ENCODE measurements at places on chromosomes 2 and 18.

DNA sequence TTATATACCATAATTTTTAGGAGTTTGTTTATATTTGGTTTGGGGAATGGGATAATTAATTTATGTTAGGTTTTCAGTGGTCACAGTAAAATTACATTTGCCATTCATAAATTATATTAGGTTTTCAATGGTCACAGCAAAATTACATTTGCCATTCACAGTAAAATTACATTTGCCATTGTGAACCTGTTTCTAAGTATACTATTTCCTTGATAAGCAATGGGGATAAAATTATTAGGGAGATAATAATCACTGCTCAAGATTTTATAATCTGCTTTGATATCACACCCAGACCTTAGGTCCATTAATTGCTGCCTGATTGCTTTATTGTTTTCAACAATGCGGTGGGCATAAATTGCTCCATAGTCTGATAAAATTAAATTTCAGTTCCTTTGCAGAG lies 124.6 kb downstream of the ASXL3 start:
- DNase-seq, result no peak

- DNase-seq, result no peak
These were observed 46.7 kb upstream of the ACVR1 start for GRCh38 chr2:157922815-157923214.

GRCh38 chr18:58891776-58892175 lies 27.1 kb downstream of the ZNF532 start:
- no peak for DNase-seq

- no peak for DNase-seq
These were observed 294.9 kb upstream of the STON1 start for GRCh38 chr2:48235076-48235475.

- DNase-seq, result no peak
These were observed 728.6 kb upstream of the CDH2 start for GRCh38 chr18:28905509-28905908.

- no peak for DNase-seq
These were observed 76.1 kb upstream of the CPO start for GRCh38 chr2:206863196-206863595.

DNA sequence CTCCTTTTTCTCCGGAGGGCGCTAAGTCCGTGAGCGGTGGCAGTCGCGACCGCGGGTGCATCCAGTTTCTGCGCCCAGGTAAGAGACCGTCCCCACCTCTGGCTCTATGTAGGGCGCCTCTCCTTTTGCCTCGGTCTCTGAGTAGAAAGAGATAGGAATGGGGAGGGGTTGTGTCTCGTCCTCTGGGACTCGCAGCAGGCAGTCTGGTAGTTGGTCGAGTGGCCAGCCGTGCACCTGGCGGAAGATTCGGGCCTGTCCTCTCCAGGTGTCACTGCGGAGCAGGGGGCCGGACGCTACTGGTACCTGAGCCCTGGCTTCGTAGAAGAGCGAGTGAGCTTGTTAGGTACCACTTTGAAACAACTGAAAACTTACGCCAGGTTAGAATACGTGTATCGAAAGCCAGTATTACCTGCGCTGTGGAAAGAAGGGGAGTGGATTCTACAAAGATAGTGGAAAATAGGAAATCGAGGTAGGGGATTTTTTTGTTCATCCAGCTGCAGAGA lies 403 bp downstream of the MAP2 start:
- peak; percentile 63 for DNase-seq

DNA sequence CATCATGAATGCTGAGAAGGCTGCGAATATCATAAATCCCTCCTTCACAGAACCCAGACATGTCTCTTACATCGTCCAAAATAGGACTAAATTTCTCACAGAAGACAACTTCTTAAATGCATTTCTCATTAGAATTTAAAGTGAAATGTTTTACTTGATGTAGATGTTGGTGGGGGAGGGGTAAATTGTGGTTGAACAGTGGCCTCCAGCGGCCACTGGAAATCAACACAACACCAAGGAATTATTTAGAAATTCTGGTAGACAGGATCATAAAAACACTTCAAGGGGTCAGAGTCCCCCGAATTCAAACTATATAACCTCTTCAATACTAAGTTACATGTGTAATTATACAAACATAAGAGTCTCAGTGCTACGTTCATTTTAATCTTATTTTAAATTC lies 135.9 kb downstream of the ABCA12 start:
- DNase-seq, result no peak

- no peak for DNase-seq
These were observed 28.5 kb downstream of the MAL start for GRCh38 chr2:95054016-95054415.

GRCh38 chr2:28406-28975 lies 17.8 kb downstream of the FAM110C start:
- DNase-seq, result no peak

DNA sequence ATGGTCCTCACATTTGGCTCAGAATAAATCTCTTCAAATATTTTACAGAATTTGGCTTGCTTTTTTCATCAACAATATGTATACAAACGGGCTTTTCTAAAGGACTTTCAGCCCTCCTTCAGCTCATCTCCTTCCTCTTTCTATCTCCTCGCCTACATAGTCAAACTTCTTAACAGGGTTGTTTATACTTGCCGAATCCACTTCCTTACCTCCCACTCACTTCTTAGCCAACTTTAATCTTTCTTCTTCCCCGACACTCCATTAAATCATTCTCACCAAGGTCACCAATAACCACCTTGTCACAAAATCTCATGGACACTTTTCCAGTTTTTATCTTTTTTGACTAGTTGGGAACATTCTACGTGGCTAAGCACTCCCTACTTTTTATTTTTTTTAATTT lies 325.2 kb downstream of the PLCL1 start:
- no peak for DNase-seq

DNA sequence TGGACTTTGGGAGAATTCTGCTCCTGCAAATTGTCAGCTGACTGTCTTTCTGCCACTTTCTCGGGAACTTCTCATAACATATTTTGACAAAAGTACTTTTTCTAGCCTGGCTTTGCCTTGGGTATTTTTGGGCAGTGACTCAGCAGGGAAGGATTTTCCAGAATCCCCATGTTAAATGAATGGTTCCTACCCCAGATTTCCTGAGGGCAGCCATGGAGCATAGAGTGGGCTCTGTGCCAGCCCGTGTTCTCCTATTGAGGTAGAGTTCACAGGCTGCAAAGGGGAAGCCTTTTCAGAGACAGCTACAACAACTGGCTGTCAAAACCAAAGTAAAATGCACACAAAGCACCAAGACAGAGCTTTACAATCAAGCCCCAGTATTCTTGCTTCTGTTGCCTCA lies 59.8 kb downstream of the BMP10 start:
- DNase-seq, result no peak

- DNase-seq, result no peak
These were observed 47.7 kb downstream of the MRPS9 start for GRCh38 chr2:105085525-105085924.

DNA sequence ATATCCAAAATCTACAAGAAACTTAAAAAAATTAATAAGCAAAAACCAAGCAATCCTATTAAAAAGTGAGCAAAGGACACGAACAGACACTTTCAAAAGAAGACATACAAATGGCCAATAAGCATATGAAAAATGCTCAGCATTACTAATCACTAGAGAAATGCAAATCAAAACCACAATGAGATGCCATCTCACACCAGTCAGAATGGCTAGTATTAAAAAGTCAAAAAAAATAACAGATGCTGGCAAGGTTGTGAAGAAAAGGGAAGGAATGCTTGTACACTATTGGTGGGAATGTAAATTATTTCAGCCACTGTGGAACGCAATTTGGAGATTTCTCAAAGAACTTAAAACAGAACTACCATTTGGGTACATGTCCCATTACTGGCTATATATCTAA lies 128.8 kb upstream of the SESTD1 start:
- DNase-seq, result no peak

DNA sequence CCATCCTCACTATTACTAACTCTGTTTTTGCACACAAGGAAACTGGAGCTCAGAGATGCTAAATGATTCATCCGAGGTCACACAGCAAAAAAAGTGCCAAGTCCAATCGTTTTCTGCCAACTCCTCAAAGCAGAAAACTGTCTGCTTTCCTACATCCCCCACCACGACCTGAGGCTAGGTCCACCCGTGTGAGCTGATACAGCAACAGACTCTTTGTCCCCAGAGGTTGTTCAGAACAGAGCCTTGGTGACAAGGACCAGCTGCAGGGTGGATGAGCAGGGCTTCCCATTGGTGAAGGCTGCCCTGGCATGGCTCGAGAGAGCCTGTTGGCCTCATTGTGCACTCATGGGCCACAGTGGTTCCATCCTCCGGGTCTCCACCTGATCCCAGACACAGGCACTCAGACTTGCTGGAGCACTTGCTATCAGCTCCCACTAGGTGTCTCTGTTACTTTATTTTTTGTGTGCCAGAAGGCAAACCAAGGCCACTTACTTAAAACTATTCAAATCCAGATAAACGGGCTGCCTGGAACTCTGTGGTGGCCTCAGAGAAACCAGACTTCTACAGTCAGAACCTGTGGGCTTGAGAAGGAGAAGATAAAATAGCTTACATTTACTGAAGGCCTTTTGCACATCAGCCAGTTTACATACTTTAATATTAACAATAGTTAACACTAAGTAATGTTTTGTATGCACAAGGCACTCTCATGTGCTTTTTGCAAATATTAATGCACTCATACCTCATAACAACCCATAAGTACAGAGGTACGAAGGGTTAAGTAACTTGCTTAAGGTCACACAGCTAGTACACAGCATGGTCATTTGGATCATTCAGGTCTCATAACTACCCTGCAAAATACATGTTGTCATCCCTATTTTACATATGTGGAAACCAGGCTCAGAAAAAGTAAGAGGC lies 62.9 kb upstream of the CTIF start:
- no peak for DNase-seq

DNA sequence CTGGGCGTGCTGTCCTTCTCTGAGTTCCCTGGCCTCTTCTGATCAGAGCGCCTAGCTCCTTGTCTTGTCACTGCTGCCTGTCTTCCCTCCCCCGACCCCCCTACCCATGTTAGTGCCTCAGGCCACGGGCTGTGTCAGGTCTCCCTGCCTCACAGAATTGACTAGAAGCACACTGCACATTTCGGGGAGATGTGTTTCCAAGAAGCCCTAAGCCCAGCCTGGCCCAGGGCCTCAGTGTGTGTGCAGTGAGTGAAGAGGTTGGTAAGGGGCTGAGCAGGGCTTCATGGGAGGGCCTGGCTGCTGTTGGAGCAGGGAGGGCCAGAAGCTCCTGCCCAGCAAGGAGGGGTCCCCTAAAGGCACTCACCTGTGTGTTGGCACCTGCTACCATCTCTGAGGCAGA lies 13.1 kb downstream of the KCNF1 start:
- DNase-seq, result no peak

DNA sequence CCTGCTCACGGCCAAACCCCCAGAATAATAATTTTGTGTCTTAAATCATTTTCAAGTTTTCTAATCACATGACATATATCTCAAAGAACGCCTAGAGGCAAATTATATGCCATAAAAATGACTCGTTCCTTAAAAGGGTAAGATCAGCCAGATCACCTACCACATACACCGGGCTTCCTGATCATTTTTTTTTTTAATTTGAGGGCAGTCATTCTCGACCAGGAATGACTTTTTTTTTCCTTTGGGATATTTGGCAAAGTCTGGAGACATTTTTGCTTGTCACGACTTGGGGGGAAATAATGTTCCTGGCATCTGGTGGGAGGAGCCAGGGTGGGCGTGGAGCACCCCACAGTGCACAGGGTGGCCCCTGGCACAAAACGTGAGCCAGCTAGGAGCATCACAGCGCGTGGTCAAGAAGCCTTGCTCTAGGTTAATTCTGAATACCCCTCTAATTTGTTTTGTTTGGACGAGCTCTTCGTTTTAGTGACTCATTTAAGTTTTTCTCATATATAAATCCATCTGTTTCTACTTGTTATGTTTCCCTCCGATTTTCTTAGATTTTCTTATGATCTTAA lies 94.9 kb downstream of the TWIST2 start:
- no peak for DNase-seq

- DNase-seq, result no peak
These were observed 49.5 kb upstream of the BCL11A start for GRCh38 chr2:60602828-60603532.

- peak; percentile 71 for DNase-seq
These were observed 332 bp upstream of the PDCD1 start for GRCh38 chr2:241859017-241859435.

- DNase-seq, result peak; percentile 67
These were observed 4.9 kb downstream of the TM4SF20 start for GRCh38 chr2:227374158-227374557.

DNA sequence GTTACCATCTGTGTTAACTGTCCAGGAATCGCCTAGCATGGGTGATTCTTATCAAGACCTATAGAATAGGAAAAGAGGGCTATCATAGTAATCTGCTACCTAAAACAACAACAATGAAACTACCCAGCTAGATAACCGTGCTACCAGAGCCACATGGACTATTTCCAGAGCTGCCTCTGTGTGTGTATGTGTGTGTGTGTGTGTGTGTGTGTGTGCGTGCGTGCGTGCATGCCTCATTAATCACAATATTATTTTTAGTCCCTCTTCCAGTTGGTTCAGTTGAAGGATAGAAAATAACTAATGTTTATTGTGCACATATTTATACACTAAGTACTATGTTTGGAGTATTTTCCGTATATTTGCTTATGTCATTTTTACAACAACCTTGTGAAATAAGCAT lies 201.1 kb downstream of the SP3 start:
- no peak for DNase-seq

DNA sequence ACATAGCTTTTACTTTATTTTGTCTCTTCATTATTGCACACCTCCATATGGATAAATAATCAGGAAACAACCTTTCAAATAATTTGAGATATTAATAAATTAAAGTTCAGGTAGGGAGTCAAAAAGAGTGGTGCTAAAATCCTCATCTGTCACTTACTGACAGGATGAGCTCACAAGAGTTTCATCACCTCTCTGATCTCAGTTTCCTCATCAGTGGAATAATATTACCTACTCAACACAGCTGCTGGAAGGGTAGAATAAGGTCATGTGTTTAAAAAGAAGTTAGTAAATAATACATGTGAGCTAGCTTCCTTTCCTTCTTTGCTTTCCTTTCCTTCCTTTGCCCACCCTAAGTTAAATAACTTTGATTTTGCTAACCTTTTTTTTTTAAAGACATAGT lies 61.9 kb downstream of the RDH14 start:
- DNase-seq, result no peak

- no peak for DNase-seq
These were observed 418.0 kb upstream of the TNP1 start for GRCh38 chr2:217277646-217278398.

DNA sequence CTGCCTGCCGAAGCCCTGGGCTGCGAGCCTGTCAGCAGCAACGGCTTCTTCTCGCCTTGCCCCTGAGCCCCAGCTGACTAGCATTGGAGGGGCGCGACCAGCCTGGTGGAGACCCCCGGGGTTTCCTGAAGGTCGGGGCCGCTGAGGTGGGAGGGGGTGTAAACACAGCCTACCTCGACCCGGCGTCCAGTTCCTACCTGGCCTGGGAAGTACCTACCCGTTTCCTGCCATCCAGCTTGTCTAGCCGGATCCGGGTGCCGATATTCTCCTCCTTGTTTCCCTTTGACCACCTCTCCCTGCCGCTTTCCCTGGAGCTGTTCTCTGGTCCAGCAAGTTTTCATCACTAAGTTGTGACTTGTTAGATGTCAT lies 511 bp downstream of the MOB4 start:
- no peak for DNase-seq

Measured in activated effector memory CD4-positive, alpha-beta T cell treated with anti-CD3 and anti-CD28 coated beads, Interleukin-2, amount 50 U/mL, for 16 hours (primary cell).